ENCODE measurements at places on chromosomes 7 and 10.

GRCh38 chr7:42924223-42924838 is 7.6 kb downstream of the PSMA2 start:
- DNase-seq: no peak

DNA sequence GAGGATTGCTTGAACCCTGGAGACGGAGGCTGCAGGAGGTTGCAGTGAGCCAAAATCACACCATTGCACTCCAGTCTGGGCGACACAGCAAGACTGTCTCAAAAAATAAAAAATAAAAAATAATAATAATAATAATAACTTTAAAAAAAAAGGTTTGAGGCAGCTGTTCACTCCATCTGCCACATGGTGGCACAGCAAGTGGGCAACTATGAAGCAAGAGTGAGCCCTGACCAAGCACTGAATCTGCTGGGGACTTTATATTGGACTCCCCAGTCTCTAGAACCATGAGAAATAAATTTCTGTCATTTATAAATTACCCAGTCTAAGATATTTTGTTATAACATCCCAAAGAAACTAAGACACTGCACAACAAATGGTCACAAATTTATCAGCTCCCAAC is 14.6 kb upstream of the BRI3 start:
- no peak for DNase-seq

GRCh38 chr10:42989481-42989921 is 87.4 kb upstream of the RET start:
- DNase-seq: no peak

DNA sequence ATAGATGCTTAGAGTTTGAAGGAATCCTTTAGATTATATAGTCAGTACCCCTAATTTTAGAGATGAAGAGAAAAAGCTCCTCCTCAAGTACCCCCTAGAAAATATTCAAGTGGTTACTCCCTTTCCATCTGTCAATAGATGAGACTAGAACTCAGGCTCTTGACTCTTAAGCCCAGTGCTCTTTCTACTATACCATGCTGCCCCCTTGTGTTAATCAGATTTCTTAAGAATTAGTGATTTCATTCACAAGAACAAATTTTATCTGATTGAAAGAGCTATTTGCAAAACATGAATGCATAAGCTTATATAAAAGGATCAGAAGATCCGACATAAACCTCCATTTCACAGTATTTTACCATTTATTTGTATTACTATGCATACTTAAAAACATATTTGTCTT is 179.3 kb downstream of the TFEC start:
- DNase-seq: no peak

GRCh38 chr7:44622342-44623151 is 16.1 kb downstream of the OGDH start:
- no peak for DNase-seq

DNA sequence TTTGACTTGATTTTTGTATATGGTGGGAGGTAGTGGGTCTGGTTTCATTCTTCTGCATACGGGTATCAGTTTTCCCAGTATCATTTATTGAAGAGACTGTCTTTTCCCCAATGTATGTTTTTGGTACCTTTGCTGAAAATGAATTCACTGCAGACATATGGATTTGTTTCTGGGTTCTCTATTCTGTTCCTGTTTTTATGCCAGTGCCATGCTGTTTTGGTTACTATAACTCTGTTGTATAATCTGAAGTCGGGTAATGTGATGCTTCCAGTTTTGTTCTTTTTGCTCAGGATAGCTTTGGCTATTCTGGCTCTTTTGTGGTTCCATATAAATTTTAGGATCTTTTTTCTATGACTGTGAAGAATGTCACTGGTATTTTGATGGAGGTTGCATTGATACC is 836 bp downstream of the ECD start:
- DNase-seq: no peak

GRCh38 chr7:18993933-18994668 is 123.3 kb downstream of the TWIST1 start:
- DNase-seq: no peak

- no peak for DNase-seq
Observed at GRCh38 chr10:67098461-67098860, 172.6 kb downstream of the LRRTM3 start.

GRCh38 chr10:28842321-28842720 is 165.0 kb downstream of the BAMBI start:
- DNase-seq: no peak

DNA sequence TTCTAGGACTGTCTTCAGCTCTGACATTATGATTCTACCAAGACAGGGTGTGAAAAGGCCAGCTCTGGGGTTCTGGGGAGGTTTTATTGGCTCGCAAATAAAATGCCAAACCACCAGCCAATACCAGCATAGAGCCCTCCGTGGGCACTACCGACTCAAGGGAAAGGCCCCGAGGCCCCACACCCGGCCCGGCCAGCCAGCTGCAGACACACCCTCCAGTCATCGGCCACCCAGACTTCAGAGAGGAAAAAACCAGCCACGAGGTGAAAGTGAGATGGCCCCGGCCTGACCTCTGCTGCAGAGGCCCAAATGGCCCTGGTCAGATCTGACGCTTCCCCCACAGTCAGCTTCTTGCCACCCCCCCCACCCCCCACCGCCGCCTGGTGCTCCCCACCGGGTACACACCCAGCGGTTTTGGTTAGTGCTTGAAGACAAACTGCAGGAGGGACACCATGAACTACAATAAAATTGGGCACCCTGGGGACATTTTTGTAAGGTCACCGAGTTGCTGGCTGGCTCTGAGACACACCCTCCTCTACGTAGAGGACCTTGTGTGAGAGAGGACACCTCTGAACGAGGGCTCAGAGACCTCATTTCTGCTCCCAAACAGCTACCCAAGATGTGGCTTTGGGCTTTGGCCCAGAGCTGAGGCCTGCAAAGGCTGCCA is 79.9 kb downstream of the PRKAG2 start:
- DNase-seq: no peak

DNA sequence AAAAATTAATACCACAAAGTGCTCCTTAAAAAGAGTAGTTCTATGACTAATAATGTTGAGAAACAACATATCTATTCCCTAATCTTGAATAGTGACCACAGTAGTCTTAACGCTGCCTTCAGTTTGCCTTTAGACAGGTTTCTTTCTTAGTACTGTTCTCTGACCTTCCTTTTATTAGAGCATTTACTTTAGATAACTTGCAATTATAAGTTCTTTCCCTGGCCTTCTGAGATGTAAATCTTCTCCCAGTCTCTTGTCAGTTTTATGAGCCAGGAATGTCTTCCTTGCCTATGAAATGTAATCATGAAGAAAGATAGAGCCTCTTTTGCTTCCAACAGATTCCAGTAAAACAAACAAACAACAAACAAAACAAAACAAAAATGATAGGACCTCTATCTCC is 1119.8 kb upstream of the LRRTM3 start:
- no peak for DNase-seq

- DNase-seq: no peak
Observed at GRCh38 chr7:132590162-132590561, 13.9 kb upstream of the PLXNA4 start.

- DNase-seq: no peak
Observed at GRCh38 chr7:142359694-142360279, 101.9 kb upstream of the PRSS58 start.

DNA sequence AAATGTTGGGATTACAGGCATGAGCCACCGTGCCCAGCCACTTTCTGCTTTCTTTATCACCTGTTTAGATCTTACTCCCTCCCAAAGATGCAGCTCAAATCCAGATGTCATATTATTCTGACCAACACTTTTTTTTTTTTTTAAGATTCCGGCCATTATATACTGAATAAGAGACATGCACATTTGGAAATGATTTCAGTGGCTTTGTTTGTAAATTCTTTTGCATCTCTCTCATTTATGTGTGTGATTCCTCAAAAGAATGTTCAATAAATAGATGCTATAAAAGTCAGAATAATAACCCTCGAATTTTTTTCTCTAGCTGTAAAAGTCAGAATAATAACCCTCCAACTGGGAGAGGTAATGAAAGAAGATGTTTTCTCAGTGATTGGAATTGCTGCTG is 25.4 kb downstream of the HECW1 start:
- no peak for DNase-seq

- DNase-seq: no peak
Observed at GRCh38 chr7:126702242-126703016, 550.3 kb downstream of the GRM8 start.

DNA sequence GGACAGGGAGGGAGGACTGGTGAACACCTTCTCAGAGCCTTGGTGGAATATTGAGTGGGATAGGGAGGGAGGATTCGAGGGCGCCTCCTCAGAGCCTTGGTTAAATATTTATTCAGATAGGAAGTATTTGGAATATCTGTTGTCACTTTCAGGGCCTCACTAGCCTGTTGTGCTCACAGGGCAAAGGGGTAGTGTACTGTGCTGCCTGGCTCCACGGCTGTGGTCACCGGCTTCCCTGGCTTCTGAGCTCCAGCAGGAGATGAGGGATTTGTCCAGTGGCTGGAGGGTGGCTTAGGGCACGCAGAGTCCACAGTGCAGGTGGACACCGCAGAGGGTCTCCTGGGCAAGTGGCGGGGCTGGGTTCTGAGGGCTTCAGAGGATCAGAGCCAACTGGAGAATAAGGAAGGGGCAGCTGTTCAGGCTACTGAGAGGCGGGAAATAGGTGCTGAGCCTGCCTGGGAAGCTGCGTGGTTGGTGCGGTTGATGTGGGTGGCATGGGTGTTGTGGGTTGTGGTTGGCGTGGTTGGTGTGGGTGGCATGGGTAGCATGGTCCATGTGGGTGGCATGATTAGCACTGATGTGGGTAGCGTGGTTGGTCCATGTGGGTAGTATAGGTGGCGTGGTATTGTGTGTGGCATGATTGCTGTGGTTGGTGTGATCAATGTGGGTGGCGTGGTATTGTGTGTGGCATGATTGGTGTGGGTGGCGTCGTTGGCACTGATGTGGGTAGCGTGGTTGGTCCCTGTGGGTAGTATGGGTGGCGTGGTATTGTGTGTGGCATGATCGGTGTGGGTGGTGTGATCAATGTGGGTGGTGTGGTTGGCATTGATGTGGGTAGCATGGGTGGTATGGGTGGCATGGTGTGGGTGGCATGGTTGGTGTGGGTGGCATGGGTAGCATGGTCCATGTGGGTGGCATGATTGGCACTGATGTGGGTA is 16.7 kb downstream of the INPP5A start:
- DNase-seq: no peak

- no peak for DNase-seq
Observed at GRCh38 chr10:71431239-71432100, 34.8 kb downstream of the CDH23 start.

DNA sequence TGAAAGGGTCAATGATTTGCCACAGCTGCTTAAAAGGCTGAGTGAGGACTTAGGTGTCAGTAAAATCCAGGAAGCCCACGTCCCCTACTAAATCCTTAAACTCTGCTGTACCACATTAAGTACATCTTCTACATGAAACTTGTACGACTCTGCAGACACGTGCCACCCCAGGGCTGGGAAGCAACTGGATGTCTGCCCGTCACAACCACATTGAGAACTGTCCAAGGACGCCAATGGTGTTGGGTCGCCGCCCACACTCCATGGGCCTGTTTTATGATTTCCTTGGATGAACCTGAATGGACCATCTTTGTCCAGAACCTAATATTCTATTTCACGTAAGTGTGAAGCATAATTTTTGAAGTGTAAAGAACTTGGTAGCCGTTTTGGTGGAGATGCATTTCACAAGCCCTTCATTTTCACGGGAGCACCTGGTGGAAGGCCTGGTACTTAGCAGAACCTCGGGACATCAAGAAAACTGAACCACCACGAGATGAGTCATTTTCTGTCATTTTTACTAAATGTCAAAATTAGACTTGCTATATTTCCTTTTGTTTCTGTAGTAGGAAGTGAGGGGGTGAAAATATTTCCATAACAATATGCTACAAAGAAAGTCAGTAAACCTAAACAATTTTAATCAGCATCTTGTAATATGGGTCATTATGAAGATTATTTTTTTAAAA is 134.9 kb downstream of the SFMBT2 start:
- no peak for DNase-seq

DNA sequence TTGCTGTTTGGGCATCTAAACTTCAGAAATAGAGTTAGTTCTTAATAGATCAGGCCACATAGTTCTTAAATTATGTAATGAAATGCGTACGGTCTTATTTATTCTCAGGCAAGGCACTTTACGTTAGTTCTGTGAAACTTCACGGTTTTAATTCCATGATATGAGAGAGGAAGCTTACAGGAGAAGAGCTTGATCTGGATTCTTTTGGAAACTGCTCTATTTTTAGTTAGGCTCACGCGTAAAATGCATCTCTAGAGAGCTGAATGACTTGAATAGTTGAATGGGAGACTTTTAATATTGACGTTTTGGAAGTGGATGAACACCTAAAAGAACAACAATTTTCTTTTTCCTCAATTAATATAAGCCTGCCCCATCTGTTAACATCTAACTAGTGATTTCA is 71.1 kb downstream of the PRKG1 start:
- DNase-seq: no peak

GRCh38 chr10:77544617-77545016 is 93.0 kb downstream of the KCNMA1 start:
- no peak for DNase-seq

GRCh38 chr10:43230909-43231522 is 35.8 kb downstream of the RASGEF1A start:
- DNase-seq: no peak

GRCh38 chr10:72122221-72122620 is 33.9 kb upstream of the SPOCK2 start:
- DNase-seq: no peak

GRCh38 chr10:61451357-61451756 is 1.8 kb downstream of the TMEM26 start:
- no peak for DNase-seq

DNA sequence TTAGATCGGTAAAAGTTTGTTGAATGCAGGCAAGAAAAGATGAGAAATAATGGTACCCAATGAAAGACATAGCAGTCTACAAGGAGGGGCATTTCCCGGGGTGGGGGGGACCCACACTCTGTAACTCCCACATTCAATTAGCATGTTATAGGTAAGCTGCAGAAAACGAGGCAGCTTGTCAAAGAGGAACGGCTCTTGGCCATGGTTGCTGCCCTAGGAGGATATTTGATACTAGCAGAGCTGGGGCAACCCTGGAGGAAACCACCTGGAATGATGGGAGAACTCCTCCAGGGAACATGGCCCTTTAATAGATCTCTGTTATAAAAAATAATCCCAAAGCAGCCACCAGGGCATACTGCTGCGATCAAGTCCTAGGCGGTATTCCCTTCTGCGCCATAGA is 98.5 kb downstream of the EGFR start:
- DNase-seq: no peak

Data from stimulated activated CD8-positive, alpha-beta memory T cell treated with anti-CD3 and anti-CD28 coated beads, Interleukin-4, amount 100 ng/mL, for 1 hour (primary cell).